ENCODE measurements at places on chromosomes 2 and 18.
A peak's percentile ranks its signal among the peaks of the same experiment; 100 is the strongest.

GRCh38 chr2:183040604-183041003 lies 2.3 kb upstream of the NCKAP1 start:
- no peak for DNase-seq

GRCh38 chr2:10043256-10043905 lies at the start of gene KLF11:
TSS of gene KLF11 (plus strand) at chr2:10043550. CDS start at chr2:10043717, 167 bp downstream.
- peak; percentile 77 for DNase-seq

DNA sequence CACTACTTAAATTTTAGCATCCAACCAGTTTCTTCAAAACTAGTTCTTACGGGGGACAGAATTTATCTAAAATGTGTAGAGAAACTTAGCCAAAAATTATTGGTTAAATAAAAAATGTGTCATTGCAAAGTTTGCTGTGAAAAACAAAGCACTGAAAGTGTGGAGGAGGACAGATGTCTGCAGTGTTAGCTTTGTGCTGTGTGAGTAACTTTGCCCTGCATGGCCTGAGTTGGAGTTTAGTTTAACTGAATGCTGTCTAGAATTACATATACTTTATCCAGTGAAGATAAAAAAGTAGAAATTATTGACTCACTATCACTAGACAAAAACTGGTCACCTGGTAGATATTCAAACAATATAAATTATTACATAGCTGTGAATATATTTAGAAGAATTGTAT lies 1225.2 kb upstream of the CELF4 start:
- DNase-seq, result no peak

GRCh38 chr2:207614824-207615223 lies 10.4 kb downstream of the METTL21A start:
- no peak for DNase-seq

DNA sequence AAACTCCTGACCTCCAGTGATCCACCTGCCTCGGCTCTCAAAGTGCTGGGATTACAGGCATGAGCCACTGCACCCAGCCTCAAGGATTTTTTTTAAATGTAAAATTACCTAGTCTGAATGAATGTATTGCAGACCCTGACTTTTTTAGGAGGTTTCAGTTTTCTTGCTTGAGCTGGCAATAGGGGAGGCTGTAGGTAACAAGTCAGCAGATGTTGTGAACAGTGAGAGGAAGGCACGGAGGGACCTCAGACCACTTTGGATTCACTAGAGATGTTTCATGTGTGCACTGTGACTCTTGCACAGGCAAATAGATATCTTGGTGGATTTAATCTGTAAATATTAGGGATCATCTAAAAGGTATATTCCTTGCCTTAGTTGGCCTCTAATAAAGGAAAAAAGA lies 6.4 kb downstream of the NDUFV2 start:
- DNase-seq, result no peak

DNA sequence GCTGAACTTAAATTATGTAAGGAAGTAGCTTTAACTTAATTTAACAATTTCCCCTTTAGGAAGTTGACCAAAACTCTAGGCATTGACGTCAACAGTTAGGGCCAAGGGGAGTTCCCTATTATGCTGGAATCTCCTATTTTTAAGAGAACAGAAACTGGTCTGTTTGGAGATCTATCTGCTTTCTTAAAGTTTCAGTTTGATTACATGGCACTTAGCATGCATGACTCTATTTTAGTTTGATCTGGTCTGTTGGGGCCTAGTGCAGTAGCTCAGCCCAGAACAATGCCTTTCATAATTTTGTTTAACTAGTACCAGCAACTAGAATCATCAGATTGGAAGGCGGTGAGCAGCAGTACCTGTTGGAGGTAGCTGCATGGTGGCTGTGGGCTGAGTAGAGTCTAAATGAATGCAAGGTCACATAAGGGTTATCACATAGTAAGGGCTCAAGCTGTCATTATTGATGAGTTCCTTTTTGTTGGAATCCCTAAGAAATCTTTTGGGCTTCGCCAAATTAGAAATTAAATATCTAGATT lies 60.5 kb upstream of the ZNG1B start:
- no peak for DNase-seq

GRCh38 chr2:237689336-237690131 lies 62.1 kb downstream of the LRRFIP1 start:
- DNase-seq, result no peak

DNA sequence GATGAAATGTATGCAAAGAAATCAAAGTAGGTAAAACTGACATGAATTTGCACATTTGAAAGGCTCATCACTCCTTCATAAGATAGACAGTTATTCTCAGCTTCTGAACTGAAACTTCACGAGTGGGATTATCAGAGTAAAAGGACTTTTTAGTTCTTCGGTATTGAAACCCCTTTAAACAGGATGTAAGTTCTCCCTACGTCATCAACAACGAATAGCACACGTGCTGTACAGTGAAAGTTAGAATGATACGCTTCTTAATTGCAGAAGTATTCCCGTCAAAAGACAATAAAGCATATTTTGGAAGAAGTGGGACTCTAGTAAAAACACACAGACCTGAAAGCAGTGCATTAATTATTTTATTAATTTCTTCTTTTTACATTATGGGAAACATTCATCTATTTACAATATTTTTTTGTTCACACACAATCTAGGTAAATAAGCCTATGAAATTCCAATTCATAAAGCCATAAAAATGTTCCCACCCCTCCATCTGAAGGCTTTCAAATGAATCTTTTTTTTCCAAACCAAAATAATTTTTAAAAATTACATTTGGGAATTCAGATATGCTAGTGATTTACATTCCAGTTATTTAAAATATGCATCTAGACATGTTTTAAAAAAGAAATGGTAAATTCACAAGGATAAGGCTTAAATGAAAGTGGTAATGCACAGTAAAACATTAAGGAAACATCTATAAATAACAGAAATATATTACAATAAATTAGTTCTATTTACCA lies 45.9 kb downstream of the TGIF1 start:
- DNase-seq, result no peak

GRCh38 chr18:76620321-76621170 lies 125.5 kb upstream of the ZNF516 start:
- no peak for DNase-seq

DNA sequence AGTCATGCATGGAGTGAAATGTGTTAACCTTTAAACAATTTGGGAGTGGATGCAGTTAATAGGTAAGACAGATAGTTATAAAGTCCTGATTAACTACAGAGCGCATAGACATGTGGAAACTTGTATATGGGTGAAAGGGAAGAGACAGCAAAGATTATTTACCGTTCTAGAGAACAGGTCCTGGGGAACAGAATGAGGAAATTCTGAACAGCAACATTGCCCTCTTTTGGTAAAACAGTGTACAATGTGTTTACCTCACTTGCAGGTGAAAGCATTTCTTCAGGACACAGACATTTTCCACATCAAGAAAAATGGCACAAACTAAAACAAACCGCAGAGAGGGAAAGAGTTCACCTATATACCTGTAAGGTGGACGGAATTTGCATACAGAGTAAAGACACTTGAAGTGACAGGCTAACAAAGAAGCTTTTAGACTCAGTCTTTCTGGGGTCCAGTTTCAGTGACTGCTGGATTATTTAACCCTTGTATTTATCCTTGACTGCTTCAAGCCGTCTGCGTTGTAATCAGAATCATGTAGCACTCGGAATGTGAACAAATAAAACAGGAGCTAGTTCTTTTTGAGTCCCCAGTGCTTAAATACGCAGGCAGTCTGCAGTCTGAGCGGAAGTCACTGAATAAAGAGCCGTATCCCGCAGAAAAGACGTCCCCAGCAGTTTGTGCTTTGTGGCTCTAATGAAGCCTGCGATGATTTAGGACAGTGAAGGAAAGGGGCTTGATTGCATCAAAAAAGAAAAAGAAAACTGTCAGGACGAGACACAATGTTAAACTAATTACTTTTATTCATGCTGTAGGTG lies 364.8 kb upstream of the GALNT5 start:
- peak; percentile 51 for DNase-seq

GRCh38 chr2:95041824-95042442 lies 16.4 kb downstream of the MAL start:
- no peak for DNase-seq

DNA sequence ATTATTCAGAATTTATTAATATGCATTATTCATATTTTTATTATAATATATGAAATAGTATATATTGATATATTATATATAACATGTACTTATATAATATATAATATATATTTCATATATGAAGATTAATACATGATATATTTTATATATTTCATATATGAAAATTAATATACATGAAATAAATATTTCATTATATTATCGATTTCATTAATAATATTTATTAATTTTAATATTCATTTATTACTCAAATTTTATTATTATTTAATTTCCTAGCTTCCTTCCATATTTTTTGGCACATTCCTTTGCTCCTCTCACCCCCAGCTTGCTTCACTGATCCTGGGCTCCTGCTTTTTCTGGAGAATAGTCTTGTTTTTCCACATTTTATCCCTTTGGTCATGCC lies 29.7 kb downstream of the CD8B2 start:
- DNase-seq, result no peak

- DNase-seq, result no peak
Measured at GRCh38 chr2:160454070-160454797, 39.4 kb downstream of the RBMS1 start.

DNA sequence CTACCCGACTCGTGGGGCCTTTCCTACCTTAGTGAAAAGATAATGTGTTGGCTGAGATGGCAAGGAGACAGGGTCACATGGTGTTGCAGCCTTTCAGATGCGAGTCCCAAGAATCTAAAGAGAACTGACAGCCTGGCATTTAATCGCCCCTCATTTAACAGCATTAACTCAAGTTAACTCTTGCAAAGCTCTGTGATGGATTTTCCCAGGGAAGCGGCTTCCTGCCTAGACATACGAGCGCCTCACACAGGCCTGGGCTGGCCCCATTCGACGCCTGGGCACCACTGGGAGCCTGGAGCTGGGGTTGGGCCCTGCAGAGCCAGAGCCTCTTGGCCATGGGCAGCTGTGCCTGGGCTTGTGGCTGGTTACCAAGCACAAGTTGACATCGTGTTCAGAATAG lies 140.8 kb downstream of the SEPTIN10 start:
- no peak for DNase-seq

DNA sequence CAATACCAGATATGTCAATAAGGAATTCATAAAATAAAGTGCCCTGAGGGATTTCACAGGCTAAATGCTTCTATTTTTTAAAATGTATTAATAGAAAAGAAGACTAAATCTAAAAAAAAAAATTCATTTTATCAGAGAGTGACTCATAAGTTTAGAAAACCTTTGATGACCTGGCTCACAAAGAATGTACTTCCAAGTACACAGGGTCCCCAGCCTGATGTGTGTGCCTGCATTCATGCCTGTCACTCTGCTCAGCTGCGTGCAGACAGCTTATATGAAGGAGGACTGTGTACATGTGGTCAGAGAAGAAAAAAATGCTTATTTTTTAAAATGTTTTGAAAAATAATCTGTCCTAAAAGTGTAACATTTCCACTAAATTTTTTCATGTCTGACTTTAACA lies 3.0 kb upstream of the CPS1 start:
- DNase-seq, result no peak
